ENCODE measurements at places on chromosomes 1 and 21. TPM values are rescaled to one million over a fixed set of nuclear protein-coding genes. Genes with fewer than 3 reads are reported as not detected.

MAD2L2 gene
- total RNA-seq, result 31.4 TPM

C1orf94 gene
- total RNA-seq, result not detected

LAPTM5 gene
- 67.8 TPM for total RNA-seq

ST6GALNAC5 gene
- total RNA-seq, result 22.2 TPM

- DNase-seq, result no peak
These were observed 389 bp downstream of the SEMA6C start for GRCh38 chr1:151146072-151146411.

DNA sequence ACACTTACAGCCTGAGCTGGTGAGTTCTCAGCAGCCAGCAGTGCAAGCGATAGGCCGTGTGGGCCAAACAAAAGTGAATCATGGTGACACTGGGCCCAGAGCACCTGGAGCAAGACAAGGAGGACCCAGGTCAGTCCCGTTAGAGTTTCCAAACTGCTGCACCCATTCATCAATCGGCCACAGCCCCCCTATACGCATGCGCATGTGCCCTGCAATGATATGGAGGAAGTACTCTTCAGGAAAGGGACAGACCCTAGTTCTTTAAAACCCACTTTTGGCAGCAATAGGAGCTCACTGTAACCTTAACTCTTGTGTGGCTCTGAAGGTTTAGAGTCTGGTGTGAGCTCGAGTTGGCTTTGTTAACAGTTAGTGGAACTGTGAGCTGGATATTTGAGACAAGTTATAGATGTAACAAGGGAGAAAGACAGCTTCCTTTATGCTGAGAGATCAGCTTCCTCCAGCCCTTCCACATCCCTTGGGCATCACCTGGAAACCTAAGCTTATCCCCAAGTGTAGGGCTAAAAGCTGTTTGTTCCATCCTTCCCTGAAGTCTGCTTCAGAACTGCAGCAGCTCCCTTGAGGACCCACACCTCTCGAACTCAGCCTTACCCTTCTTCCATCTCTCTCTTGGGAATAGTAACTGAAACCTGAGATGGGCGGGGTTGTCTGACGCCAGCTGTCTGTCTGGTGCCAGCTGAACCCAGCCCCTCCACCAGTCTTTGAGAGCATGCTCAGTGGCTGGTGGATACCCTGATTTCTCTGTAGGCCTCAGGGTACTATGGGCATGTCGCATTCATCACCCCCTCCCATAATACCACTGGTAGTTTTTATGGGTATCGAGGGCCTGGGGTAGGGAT, 17.7 kb downstream of the NMNAT1 start:
- no peak for DNase-seq

GRCh38 chr1:84774669-84775534, 84.6 kb upstream of the SSX2IP start:
- DNase-seq, result no peak

DNA sequence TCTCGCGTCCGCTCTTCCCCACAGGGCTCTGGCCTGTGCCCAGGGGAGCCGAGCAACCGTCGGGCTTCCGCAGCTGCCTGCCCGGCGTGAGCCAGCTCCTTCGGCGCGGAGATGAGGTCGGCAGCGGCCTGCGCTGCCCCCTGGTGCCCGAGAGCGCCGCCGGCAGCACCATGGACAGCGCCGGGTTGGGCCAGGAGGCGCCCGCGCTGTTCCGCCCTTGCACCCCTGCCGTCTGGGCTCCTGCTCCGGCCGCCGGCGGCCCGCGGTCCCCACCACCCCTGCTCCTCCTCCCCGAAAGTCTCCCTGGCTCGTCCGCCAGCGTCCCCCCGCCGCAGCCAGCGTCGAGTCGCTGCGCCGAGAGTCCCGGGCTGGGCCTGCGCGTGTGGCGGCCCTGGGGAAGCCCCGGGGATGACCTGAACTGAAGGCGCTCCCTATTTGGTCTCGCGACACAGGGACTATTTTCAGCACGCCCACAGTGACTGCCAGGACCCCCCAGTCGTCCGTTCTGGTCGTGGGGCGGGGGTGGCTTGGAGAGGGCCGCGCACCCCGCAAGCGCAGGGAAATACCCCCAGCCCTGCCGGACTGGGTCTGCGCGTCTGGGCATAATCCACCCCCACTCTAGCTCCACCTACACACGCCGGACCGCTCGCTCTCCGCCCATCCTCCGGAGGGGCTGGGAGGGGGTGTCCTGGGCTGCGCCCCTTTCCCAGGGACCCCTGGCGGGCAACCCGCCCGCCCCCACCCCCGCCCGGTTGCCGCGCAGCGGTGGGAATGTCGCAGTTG, 1.3 kb downstream of the HES3 start:
- DNase-seq, result peak; percentile 57

GRCh38 chr1:199545780-199546179, 481.7 kb upstream of the NR5A2 start:
- DNase-seq, result no peak
